ENCODE measurements at places on chromosomes 4 and X.

DNA sequence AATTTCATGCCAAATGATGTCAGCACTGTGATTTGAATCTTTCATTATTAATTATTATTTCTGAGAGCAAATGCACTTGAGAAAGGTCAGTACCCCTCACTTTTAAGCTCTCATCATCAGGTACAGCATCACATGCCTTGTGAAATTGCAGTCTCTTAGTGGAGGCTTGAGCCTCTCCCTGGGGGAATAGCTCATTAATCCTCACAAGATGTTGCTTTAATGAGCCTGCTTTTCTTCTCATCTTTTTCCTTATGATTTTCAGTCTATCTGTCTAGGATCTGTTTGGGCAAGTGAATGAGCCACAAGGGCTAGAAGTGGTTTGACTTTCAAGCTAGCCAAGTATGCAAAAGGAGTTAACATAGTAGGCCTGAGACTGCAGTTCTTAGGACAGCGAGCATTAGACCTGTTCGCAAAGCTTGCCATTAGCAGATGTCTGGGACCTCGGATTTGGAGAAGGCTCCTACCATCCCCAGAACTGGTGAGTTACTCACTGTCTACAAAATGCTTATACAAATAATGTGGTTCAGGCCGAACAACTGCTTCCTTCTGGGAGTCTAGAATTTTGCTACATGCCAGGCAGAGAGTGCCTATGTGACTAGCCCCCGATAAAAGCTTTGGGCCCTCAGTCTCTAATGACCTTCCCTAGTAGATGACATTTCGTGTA, 174.5 kb downstream of the IL15 start:
- DNase-seq = no peak

DNA sequence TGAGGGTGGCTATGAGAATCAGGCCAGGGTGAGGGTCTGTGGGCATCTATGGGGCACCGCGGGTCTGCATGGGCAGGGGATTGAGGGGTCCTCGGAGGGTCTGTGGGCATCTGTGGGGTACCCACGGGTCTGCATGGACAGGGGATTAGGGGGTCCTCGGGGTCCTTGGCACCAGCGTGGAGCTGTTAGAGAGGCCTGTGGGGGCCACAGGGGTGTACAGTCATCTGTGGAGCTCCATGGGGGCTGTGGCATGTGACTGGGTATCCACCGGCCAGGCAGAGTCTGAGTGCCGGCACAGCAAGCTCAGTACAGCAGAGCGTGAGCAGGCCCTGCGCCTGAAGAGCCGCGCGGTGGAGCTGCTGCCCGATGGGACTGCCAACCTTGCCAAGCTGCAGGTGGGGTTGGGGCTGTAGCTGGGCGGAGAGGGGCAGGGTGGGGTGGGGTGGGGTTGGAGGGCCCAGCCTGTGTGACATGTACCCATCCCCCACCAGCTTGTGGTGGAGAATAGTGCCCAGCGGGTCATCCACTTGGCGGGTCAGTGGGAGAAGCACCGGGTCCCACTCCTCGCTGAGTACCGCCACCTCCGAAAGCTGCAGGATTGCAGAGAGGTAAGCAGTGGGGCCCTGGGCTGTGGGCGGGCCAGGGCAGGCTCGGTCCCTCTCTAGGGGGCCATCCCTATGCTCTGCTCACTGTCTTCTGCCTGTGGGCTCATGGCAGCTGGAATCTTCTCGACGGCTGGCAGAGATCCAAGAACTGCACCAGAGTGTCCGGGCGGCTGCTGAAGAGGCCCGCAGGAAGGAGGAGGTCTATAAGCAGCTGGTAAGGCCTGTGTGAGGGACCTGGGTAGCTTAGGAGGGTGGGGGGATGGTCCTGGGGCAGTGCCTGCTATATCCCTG, 12.9 kb downstream of the CCDC22 start:
- no peak for DNase-seq

- DNase-seq = no peak
These were observed 25.0 kb downstream of the CTPS2 start for GRCh38 chrX:16687514-16687913.

DNA sequence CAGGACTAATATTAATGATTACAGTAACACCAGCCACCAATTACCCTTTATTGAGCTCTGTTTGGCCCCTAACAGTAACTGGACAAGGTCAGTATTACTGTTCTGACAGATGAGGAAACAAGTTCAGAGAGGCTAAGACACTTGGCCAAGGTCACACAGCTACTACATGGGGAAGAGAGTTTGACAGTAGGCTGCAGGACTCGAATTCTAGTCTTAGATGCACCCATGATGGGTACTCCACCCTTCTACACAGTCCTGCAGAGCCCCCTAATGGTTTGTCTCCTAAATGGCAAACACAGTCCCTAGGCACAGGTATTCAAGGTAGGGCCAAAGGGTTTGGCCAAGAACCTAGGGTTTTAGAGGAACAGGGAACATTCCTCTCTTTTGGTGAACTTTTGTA, 93.9 kb downstream of the NSUN7 start:
- DNase-seq = no peak

- DNase-seq = no peak
These were observed 5.8 kb downstream of the ATP2B3 start for GRCh38 chrX:153523269-153523668.

DNA sequence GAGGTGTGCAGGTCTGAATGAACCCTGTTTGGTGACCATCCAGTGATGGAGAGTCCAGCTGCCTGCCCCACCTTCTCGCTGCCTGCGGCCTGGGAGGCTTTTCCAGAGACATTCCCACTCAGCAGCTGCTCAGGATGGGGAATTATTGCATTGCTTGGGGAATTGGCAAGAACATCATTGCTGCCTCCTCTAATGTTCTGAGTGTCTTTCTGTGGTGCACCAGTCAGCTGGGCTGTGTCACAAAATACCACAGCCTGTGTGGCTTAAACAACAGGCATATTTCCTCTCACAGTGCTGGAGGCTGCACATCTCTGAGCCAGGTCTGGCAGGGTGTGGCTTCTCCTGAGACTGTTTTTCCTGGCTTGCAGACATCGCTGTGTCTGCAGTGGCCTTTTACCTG, 86.8 kb upstream of the AFAP1 start:
- DNase-seq = no peak

- DNase-seq = no peak
These were observed 707 bp upstream of the UNC5C start for GRCh38 chr4:95549246-95550114.

- DNase-seq = no peak
These were observed 10.4 kb downstream of the SMPX start for GRCh38 chrX:21747558-21747957.
